ENCODE measurements at places on chromosomes 4 and X.

- no peak for DNase-seq
These were observed 39.6 kb downstream of the HTRA3 start for GRCh38 chr4:8308856-8309771.

GRCh38 chrX:150018931-150019361, 80.7 kb upstream of the EOLA2 start:
- no peak for DNase-seq

DNA sequence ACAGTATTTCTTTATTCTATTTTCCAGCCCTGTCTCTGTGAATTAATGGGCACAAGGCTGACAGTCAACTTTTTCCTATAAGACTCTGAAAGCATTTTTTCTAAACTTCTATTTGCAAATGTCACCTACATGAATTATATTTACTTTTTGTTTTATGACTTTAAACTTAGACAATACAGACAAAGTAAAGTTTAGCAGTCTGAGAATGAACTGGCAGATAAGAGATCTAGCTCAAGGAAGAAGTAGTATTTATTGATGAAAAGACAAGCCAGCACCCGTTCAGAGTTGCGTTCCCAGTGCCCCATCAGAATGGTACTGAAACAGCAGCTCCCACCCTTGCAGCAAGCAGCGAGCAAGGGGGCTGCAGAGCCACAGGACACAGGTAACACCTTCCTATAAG, 148.5 kb downstream of the FAM13A start:
- no peak for DNase-seq

DNA sequence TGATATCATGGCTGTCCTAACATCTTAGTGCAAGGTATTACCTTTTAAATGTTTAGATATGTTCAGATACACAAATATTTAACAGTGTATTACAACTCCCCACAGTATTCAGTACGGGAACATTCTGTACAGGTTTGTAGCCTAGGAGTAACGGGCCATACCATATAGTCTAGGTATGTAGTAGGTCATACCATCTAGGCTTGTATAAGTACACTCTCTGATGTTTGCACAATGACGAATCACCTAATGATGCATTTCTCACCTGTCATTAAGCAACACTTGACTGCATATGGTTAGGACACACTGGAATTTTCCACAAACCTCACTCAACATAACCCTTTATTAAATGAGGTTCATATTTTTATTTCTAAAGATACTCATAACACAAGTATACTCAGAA, 67.7 kb downstream of the THOC2 start:
- no peak for DNase-seq

DNA sequence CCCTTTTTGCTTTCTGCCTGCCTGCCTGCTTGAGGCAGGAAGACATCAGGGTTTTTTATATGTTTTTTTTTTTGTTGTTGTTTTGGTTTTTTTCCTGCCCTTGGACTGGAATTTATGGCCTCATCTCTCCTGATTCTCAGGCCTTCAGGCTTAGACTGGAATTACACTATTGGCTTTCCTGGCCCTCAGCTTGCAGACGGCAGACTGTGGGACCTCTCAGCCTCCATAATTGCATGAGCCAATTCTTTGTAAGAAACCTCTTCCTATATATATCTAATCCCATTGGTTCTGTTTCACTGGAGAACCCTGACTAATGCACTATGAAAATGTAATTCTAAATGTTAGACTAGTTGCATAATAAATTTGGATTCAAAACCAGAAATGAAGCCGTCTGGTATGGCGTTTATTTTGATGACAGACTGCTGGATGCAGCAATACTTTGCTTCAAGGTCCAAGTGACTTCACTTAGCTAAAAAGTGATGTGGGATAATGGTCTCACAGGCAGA, 59.0 kb downstream of the SEL1L3 start:
- DNase-seq = no peak

DNA sequence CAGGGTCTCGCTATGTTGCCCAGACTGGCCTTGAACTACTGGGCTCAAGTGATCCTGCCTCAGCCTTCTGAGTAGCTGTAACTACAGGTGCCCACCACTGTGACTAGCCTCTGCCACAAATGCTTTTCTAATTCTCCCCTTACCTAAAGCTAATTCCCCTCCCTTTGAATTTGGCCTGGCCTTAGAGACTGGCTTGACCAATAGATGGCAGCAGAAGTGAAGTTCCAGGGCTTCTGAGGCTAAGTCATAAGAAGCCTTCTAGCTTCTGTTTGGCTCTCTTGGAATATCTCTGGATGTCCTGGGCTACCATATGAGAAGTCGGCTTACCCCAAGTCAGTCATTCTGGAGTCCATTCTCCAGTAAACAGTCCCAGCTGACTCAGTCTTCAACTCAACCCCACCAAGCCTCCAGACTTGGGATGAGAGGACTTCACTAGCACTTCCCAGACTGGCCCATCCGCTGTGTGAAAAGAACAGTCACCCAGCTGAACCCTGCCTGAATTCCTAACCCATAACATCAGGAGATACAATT, 61.0 kb downstream of the HPRT1 start:
- no peak for DNase-seq

DNA sequence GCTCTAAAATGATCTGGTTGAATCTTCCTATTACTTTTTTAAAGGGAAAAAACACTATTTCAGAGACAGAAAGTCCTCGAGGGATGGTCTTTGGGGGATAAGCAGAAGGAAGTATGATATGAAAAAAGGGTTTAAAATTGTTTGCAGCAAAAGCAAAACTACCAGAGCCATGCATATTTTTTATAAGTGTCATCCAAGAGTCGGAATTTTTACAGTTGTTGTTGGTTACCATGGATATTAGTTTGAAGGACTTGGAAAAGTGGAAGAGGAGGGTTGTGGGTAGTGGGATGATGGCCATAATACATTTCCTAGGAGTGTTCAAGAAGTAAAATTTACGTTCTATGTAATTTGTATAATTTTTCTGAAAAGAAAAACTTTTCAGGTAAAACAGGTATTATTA, 134.4 kb downstream of the PCDH7 start:
- DNase-seq = no peak

GRCh38 chrX:123348468-123348867, 164.4 kb downstream of the GRIA3 start:
- DNase-seq = no peak

DNA sequence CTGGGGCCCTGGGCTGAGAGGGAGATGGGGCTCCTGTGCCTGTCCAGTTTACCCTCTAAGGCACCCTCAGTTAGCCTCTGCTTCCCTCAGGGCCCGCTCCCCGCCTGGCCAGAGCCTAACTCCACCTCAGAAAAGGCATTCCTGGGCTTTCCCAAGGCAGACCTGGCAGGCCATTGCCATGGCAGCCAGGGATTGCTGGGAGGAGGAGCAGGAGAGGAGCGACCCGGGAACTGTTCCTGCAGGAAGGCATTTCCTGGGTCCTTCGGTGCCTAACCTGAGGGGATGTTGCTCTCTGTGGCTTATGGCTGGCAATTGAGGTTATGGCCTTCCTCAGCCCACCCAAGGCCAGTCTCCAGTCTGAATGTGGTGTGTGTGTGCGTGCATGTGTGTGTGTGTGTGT, 131.3 kb downstream of the PJA1 start:
- DNase-seq = no peak

- DNase-seq = no peak
These were observed 29.6 kb downstream of the TRIM2 start for GRCh38 chr4:153233761-153234371.

GRCh38 chr4:5381961-5382441, 326.4 kb downstream of the EVC2 start:
- no peak for DNase-seq

GRCh38 chrX:27600686-27601085, 10.5 kb downstream of the DCAF8L2 start:
- no peak for DNase-seq

DNA sequence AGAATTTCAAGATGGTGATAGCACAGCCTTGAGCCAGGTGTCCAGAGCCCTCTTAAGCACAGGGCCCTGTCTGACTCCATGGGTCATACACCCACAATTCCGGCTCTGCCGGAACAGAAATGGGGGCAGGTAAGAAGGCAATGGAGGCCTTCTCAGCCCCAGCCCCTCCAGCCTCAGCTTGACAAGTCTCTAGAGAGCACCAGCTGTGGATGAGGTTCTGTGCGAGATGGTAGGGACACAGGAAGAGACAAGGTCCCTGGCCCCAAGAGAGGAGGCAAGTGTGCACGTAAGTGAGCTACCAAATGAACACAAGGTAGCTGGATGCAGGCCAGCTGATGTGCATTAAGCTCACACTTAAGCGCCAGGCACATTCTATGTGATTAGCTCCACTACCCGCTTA, 2.4 kb upstream of the PRRG3 start:
- DNase-seq = no peak

DNA sequence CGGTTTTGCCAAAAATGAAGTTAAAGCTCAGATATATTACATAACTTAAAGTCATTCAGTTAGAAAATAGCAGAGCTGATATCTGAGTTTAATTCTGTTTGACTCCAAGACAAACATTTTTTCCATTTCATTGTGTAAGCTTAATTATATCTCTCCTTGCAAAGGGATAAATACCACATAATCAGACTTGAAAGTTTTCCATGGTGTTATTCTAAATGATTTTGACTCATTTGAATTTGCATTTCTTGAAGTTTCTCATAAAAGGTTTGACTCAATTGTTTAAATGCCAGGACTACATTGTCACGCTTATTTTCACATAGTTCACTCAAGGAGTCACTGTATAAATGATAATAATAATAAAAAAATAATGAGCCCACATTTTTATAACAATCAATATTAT, 39.4 kb upstream of the DDX60 start:
- no peak for DNase-seq

GRCh38 chr4:100430451-100430850, 87.4 kb downstream of the EMCN start:
- DNase-seq = no peak

GRCh38 chr4:186727169-186727976, 3.7 kb upstream of the FAT1 start:
- DNase-seq = no peak

DNA sequence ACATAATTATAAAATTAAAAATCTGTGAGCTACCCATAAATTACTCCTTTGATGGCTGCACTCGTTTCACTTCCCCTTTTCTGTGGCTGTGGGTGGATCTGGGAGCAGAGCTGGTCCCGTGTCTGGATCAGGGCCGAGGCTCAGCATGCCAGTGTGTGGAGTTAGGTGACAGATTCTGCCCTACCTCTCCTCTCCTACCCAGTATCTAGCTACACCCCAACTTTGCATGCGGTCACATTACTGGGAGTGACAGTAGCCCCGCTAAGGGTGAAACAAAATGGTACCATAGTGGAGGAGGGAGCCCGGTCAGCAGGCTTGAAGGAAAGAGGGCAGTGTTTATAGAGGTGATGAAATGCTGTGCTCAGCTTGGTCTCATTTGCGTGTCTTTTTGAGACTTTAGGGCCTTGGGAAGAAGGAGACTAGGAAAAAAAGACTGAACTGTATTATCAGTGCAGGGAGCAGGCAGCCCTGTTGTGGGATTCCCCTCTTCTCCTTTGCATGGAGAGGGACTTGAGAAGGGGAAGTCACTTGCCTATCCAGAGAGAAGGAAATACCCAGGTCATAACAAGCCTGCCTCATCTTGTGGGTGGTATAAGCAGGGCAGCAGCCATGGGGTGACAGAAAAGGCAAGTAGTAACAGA, 48.4 kb downstream of the ARHGAP10 start:
- no peak for DNase-seq

DNA sequence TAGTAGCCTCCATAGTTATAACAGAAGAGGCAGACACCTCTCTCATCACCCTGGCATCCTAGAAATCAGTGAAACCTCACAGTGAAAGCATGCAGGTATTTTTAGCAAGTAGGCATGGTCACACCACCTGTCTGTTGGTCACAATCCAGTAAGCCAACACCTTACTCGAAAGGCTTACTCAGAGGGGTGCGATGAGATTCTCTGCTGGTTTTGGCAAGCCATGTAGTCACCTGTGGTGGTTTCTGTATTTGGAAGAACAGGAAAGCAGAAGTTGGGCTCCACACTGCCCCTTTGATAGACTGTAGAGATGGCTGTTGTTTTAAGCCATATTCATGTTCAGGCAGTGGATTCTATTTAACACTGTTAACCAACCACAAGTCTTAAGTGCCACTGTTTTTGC, 134.7 kb downstream of the DCLK2 start:
- DNase-seq = no peak

DNA sequence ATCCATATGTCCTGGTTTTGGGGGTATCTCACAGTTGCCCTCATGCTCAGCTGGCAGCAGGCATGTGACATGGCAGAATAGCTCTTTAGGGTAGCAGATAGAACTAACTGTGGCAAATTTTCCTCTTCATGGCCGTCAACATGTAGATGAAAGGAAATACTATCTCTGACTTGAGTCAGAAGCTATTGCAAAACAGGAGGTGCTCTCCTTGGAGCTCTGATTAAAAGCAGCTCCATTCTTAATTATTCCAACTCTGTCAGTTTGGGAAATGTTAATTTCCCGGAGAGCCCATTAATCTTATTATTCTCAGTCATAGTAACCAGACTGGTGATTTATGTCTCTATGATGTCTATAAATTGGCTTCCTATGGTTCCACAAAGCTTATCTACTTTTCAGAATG, 18.2 kb downstream of the IL13RA1 start:
- DNase-seq = no peak

GRCh38 chrX:22041907-22042530, 9.9 kb downstream of the PHEX start:
- DNase-seq = no peak

- DNase-seq = no peak
These were observed 68.7 kb downstream of the PAK3 start for GRCh38 chrX:111164728-111165127.

DNA sequence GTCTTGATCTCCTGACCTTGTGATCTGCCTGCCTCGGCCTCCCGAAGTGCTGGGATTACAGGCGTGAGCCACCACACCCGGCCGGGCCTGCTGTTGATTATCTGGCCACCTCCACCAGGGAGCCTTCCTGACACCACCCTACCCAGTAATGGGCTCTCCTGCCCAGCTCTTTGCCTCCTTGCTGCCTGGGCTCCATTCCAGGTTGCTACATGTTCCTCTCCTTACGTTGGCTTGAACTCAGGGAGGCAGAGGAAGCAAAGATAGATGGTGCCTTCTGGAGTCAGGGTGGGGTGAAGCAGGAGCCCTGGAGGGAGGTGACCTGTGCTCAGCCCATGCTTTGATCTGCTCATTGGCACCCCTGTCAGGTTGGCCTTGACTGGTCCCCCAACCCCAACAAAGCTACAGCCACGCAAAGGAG, 26.3 kb downstream of the FLNA start:
- no peak for DNase-seq

GRCh38 chr4:92333016-92333415, 29.2 kb downstream of the GRID2 start:
- no peak for DNase-seq

DNA sequence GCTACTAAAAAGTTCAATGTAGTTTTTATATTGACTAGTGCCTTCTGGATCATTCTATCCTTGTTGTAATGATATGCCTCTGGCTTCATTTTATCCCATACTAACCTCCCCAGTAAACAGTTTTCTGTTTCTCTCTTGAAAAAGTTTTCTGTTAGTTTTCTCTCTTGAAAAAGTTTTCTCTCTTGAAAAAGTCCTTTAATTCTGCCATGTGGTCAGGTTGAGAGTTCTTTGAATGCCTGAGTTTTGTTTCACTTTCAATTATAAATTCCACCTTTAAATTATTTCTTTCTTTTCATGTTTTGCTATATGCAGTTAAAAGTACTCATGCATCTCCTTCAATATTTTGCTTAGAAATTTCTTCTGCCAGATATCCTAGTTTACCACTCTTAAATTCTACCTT, 1139.6 kb downstream of the STPG2 start:
- DNase-seq = no peak
